ENCODE measurements at places on chromosomes 11 and 22. TPM values are rescaled to one million over a fixed set of nuclear protein-coding genes. Genes with fewer than 3 reads are reported as not detected.
A peak's percentile ranks its signal among the peaks of the same experiment; 100 is the strongest.

KCNQ1OT1 gene
- 8.2 TPM for total RNA-seq

TNNT3 gene
- 0.88 TPM for total RNA-seq

OOSP2 gene
- not detected for total RNA-seq

MEI1 gene
- not detected for total RNA-seq

BAIAP2L2 gene
- 4.9 TPM for total RNA-seq

DGCR6 gene
- 3.8 TPM for total RNA-seq

BACE1 gene
- total RNA-seq, result 11.0 TPM

HTR3B gene
- not detected for total RNA-seq

DNA sequence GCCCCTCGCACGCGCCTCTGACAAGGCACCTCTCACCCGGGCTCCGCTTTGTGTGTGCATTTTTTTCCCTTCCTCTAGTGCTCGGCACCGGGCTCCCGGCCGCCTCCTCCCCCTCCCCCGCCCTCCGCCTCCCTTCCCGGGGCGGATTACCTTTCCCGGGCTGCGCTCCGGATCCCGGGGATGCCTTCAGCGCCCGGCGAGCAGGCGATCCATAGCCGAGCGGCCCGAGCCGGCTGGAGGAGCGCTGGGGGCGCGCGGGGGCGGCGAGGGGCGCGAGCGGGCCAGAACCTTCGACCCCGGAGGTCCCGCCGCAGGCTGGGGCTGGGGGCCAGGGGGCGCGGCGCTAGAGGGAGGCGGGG is 282 bp downstream of the MPPED2 start:
- H3K4me3 ChIP-seq, result peak overlapping the region; percentile 35
- H3K4me1 ChIP-seq, result peaks cover 4% of the 10 kb centered on the region
- DNase-seq, result no peak
- no peaks in the 10 kb centered on the region for H3K36me3 ChIP-seq
- H3K27me3 ChIP-seq, result peaks cover 1% of the 10 kb centered on the region
- H3K27ac ChIP-seq, result no peak overlapping the region

DNA sequence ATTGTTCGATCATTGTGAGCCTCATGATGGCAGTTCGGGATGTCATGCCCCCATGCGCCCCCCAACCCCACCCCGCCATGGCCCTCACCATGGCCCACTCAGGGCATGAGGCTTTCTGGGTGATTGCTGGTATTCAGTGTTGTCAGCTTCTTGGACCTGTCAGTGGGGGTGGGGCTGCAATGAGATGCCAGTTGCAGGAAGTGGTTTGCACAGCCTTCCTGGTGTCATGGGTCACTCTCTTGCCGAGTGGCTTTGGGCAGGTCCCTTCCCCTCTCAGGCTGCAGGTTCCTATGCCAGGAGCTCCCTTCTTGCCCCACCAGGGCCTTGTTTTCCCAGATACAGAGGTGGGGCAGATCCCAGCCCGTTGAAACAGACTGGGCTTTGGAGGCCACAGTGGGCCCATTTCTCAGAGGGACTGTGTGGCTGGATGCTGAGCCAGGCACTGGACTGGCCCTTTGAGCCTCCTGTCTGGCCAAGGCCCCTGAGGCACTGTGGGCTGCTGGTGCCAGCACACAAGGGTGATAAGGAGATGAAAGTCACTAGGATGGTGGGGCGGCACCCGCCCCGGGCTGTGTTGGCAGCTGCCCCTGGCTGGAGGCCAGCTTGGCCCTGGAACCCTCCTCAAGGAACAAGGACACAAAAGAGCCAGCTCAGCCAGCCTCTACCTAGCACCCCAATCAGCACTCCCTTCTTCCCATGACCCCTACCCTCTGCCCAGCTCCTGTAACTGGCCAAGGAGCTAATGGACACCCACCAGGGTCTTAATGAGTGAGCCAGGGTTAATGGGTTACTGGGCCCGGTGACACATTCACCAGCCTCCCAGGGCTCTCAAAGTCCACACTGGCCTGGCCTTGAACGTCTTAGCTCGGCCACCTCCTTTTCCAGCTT is 1.5 kb upstream of the GGT1 start:
- no peak overlapping the region for H3K27ac ChIP-seq
- no peak overlapping the region for H3K4me3 ChIP-seq
- no peaks in the 10 kb centered on the region for H3K36me3 ChIP-seq
- no peaks in the 10 kb centered on the region for H3K4me1 ChIP-seq
- DNase-seq, result no peak

- H3K4me1 ChIP-seq, result peaks cover 30% of the 10 kb centered on the region
- H3K36me3 ChIP-seq, result no peaks in the 10 kb centered on the region
- peak; percentile 61 for DNase-seq
- H3K27me3 ChIP-seq, result no peaks in the 10 kb centered on the region
Measured at GRCh38 chr11:104968856-104969776, 742 bp upstream of the CASP4 start.

GRCh38 chr11:132311703-132312102 is 941.3 kb downstream of the NTM start:
- H3K36me3 ChIP-seq, result no peaks in the 10 kb centered on the region
- H3K27ac ChIP-seq, result no peak overlapping the region
- no peak overlapping the region for H3K4me3 ChIP-seq
- no peaks in the 10 kb centered on the region for H3K27me3 ChIP-seq
- no peak for DNase-seq
- H3K4me1 ChIP-seq, result no peaks in the 10 kb centered on the region

- peaks cover 5% of the 10 kb centered on the region for H3K27me3 ChIP-seq
- H3K4me1 ChIP-seq, result no peaks in the 10 kb centered on the region
- H3K36me3 ChIP-seq, result no peaks in the 10 kb centered on the region
Measured at GRCh38 chr11:124889191-124890091, 8.2 kb downstream of the ROBO4 start.

GRCh38 chr22:33756508-33756949 is 163.7 kb downstream of the LARGE1 start:
- no peak overlapping the region for H3K4me3 ChIP-seq

DNA sequence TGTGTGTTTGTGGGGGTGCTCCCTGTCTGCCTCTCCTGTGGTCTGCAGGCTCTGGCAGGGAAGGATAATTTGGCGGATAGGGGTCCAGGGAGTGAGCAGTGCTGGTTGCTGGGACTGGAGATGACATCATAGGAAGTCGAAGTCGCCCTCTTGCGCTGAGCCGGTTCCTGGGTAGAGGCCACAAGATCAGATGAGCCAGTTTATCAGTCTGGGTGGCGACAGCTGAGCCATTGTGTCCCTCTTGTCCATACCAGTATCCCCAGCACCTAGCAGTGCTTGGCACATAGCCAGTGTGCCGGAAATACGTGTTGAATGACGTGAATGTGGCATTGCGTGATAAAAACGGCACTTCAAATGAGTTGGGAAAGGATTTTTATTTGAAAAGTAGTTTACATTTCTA is 9.8 kb downstream of the APOL5 start:
- H3K27ac ChIP-seq, result no peak overlapping the region
- H3K27me3 ChIP-seq, result no peaks in the 10 kb centered on the region
- DNase-seq, result no peak
- no peak overlapping the region for H3K4me3 ChIP-seq

DNA sequence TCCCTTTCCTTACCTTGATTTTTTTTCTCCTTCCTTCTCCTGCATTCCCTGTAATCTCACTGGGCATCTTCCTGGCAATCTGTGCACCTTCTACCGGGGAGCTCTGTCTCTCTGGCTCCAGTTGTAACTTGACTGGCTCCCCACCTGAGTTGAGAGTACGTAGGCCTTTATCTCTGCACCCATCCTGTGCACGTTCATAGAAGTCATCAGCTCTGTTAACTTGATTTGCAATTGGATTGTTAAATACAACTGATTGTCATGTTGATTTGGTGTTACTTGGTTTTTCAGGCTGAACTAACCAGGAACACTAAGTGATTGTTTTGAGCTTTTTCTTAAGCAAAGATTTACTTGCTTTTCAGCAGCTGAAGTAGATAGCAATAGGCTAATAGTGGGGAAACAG is 11.8 kb downstream of the SWAP70 start:
- H3K4me1 ChIP-seq, result no peaks in the 10 kb centered on the region
- H3K27me3 ChIP-seq, result no peaks in the 10 kb centered on the region
- no peak for DNase-seq
- H3K27ac ChIP-seq, result no peak overlapping the region
- H3K4me3 ChIP-seq, result no peak overlapping the region

DNA sequence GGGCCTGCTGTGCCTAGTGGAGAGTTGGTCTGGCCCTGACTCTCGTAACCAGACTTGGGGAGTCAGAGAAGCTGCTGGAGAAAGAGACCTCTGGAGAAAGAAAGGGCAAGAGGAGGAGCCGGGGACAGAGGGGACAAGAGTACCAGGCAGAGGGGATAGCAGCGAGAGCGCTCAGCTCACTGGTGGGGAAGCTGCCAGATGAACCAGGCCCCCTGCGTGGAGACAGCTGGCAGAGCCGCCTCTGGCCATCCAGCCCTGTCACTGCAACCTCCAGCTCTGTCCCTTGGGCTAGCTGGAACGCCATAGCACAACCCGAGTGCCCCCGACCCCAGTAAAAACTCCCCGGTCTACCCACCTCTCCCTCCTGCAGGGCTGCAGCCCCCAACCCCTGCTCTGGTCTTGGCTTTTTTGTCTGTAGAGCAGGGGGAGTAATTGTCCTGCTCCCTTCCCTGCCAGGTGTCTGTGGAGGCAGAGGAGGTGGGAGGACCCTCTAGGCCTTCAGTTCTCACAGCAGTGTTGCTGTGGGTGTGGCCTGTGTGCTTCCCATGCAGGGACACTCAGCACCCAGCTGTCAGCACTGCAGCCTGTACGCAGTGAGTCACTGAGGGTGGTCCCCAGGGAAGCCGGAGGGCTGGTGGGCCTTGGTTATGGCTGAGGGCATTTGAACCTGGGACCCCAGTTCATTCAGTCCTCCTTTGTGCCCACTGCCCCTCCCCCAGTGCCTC is 4.8 kb upstream of the SUN2 start:
- no peak overlapping the region for H3K4me3 ChIP-seq
- no peaks in the 10 kb centered on the region for H3K36me3 ChIP-seq
- no peaks in the 10 kb centered on the region for H3K27me3 ChIP-seq
- DNase-seq, result no peak
- H3K27ac ChIP-seq, result no peak overlapping the region

DNA sequence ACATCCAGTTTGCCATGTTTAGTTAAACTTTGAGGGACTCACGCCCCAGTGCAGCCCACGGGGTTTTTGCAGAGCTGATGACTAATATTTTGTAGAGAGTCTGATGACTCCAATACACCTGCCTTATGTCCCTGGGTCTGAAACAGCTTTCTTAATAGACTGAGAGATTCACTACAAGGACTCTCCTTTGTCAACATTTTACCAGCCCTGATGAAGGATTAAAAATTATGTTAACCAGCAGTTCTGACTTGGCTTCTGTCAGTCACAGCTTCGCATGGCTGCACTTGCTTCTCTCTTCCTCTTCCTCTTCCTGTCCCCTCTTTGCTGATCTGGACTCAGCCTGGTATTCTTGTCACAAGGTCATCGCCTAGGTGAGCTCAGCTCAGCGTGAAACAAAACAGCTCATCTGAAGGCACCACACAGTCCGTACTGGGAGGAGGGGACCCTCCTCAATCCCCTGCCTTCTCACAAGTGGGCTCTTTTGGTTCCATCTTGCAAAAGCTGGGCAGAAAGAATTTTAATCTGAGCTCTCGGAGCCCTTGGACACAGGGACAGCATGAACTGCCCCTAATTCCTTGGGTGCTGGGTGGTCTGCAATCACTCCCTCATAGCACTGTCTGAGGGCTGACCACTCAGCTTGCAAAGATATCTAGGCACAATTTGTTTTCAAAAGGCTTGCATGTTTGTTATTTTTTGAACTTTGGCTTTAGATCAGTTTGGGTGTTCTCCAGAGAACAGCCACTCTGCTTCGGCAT is 38.1 kb upstream of the POU2AF1 start:
- no peak overlapping the region for H3K4me3 ChIP-seq
- peak; percentile 17 for DNase-seq
- no peaks in the 10 kb centered on the region for H3K27me3 ChIP-seq
- H3K27ac ChIP-seq, result no peak overlapping the region

GRCh38 chr11:68311160-68312116 is 953 bp upstream of the LRP5 start:
- H3K4me1 ChIP-seq, result peaks cover 22% of the 10 kb centered on the region
- H3K27ac ChIP-seq, result peak overlapping the region; percentile 7
- H3K36me3 ChIP-seq, result no peaks in the 10 kb centered on the region

- peaks cover 2% of the 10 kb centered on the region for H3K27me3 ChIP-seq
- no peaks in the 10 kb centered on the region for H3K4me1 ChIP-seq
- no peaks in the 10 kb centered on the region for H3K36me3 ChIP-seq
- no peak for DNase-seq
- H3K4me3 ChIP-seq, result no peak overlapping the region
Measured at GRCh38 chr11:45294499-45294898, 8.4 kb upstream of the SYT13 start.

- H3K4me1 ChIP-seq, result no peaks in the 10 kb centered on the region
- DNase-seq, result no peak
- no peak overlapping the region for H3K4me3 ChIP-seq
- H3K27ac ChIP-seq, result no peak overlapping the region
Measured at GRCh38 chr11:126914941-126915340, 85.6 kb downstream of the KIRREL3 start.

DNA sequence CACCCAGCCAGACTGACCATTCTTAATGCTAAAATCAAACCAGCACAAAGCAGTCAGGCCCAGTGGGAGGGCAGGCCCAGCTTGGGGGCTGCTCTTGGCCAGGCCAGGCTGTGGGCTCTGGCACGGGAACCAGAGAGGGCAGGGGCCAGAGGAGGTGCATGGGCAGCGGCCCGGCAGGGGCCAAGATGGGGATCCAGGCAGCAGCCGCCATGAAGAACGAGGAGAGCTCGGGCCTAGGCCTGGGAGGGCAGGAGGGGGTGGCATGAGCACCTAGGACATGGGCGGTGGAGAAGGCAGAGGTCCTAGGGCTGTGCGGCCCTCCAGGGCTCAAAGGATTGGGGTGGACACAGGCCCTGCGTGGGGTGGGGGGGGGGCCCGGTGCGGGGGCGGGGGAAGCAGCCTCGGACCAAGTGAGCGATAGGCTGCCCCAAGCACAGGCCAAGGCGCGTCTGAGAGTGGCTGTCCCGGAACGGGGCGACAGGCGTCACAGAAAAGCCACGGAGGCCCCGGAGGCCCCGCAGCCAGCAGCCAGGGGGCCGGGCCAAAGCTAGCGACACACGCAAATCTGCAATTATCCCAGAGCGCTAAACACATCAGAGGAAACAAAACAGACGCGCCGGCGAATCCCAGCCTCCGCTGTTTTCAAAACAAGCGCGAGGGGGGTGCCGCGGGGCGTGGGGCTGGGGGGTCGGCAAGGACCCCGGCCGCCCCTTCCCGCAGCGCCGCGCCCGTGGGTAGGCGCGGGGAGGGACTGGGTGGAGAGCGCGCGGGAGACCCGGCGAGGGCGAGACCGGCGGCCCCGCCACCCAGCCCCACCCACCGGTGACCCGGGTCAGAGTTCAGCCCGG is 8.3 kb downstream of the PLXNB2 start:
- H3K27ac ChIP-seq, result no peak overlapping the region
- peak overlapping the region; percentile 75 for H3K4me3 ChIP-seq
- H3K36me3 ChIP-seq, result peaks cover 5% of the 10 kb centered on the region
- H3K27me3 ChIP-seq, result no peaks in the 10 kb centered on the region
